ENCODE measurements at places on chromosomes 3 and 15. TPM values are rescaled to one million over a fixed set of nuclear protein-coding genes. Genes with fewer than 3 reads are reported as not detected.

Gene ARID3B
- total RNA-seq, result 15.1 TPM

Gene KCNAB1
- not detected for total RNA-seq

Gene BCHE
- total RNA-seq, result 5.0 TPM

Gene STARD9
- 23.1 TPM for total RNA-seq

Gene DNASE1L3
- 1.9 TPM for total RNA-seq

Gene ERICH6
- not detected for total RNA-seq

Gene PEX5L
- total RNA-seq, result not detected

Gene TSC22D2
- 23.5 TPM for total RNA-seq

Gene IGDCC3
- not detected for total RNA-seq

Gene RASGRP1
- 2.1 TPM for total RNA-seq

Gene FOXB1
- total RNA-seq, result not detected

Gene FGD5
- 65.2 TPM for total RNA-seq

Gene CADPS
- 8.2 TPM for total RNA-seq

Gene EPHB1
- 3.2 TPM for total RNA-seq

Gene SLC25A20
- total RNA-seq, result 138 TPM

Gene DOCK3
- total RNA-seq, result 0.28 TPM

Gene PLAAT1
- total RNA-seq, result not detected

Gene SH2D7
- total RNA-seq, result 7.7 TPM

Gene RASL12
- 23.1 TPM for total RNA-seq

Gene OCA2
- 3.0 TPM for total RNA-seq

Gene LINGO1
- total RNA-seq, result not detected

Gene LDHAL6B
- total RNA-seq, result not detected

Gene CCR3
- not detected for total RNA-seq

Gene IQCF5
- total RNA-seq, result not detected

Gene SEMA3G
- 24.2 TPM for total RNA-seq

Gene CFAP161
- total RNA-seq, result 6.6 TPM

Gene ZKSCAN7
- 3.2 TPM for total RNA-seq

Gene FSIP1
- not detected for total RNA-seq

Gene GOLGA6D
- not detected for total RNA-seq

Gene NR1I2
- 56.9 TPM for total RNA-seq

Gene TMCO5A
- total RNA-seq, result not detected

Gene CFAP100
- total RNA-seq, result not detected

Gene CPNE9
- total RNA-seq, result not detected

Gene EFHB
- total RNA-seq, result 0.40 TPM

Gene SLC6A20
- total RNA-seq, result 62.9 TPM

Gene PFKFB4
- 131 TPM for total RNA-seq

Gene FHIT
- 16.5 TPM for total RNA-seq

Gene PLSCR4
- 25.7 TPM for total RNA-seq

Gene MASP1
- 4.2 TPM for total RNA-seq

Gene SERINC4
- total RNA-seq, result not detected

Gene CYP8B1
- total RNA-seq, result not detected

Gene IL12A
- not detected for total RNA-seq

Data from Peyer's patch (tissue), 4 donors.